NCI-H446 (cell line): ENCODE measurements at places on chromosomes 16 and 17.

GRCh38 chr17:81239714-81240555 is 817 bp downstream of the NDUFAF8 start:
- no peak for DNase-seq

GRCh38 chr17:79220713-79221291 is 146.2 kb downstream of the ENGASE start:
- DNase-seq: no peak

DNA sequence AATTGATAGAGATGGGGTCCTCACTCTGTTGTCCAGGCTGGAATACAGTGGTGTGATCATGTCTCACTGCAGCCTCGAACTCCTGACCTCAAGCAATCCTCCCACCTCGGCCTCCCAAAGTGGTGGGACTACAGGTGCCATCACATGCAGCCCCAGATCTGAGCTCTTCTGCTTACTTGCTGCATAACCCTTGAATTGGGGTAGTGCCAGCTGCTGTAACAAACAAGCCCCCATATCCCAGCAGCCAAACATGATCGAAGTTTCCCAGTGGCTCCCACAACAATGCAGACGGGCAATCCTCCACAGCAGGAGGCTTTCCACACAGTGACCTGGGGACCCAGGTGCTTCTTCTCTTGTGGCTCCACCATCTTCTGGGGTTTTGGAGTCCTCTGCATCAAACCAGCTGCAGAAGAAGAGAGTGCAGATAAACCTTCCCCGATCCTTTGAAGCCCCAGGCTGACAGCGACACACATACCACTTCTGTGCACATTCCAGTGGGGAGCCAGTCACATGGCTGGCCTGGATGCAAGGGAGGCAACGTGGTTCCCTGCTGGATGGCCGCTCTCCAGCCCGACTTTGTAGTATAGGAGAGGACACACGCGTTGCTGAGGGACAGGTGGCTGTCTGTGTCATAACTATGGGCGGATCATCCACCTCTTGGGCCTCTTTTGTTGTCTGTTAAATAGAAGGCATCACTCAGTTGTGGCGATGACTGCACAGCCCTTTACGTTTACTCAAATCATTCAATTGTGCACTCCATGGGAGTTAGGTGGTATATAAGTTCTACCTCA is 16.7 kb downstream of the SBK1 start:
- no peak for DNase-seq

GRCh38 chr17:82097184-82097918 is 685 bp downstream of the FASN start:
- DNase-seq: no peak

DNA sequence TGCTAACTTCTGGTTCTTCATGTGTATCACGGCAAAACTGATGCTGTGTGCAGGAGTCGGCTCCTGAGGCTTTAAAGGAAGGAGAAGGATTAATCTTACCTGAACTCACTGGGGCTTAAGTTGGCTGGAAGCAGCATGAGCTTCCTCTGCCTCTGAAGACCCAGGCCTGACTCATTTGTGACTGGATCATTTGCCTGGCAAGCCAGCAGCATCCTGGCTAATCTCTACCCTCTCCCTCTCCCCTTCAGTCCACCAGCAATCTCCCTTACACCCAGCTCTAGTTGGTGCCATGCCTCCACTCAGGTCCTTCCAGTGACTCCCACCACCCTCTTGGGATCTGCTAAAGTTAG is 150.3 kb downstream of the IRX3 start:
- DNase-seq: no peak

DNA sequence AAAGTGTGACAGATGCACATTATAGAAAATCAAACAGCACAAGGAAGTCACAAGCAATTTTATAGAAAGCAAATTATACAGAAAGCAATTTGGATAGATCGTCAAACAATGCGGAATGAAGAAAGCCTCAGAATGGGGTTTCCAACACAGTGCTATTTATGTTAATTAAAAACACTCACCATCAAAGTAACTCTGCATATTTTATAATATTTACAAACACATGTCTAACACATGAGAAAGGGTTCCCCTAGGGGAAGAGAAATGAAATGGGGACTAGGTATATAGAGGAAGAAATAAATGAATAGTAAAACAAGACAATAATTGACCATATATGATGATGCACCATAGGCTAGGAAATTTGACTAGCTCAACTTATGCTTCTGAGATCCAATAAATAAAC is 171.2 kb upstream of the XYLT1 start:
- DNase-seq: no peak

GRCh38 chr17:28194382-28194781 is 124.6 kb upstream of the TMEM97 start:
- no peak for DNase-seq

DNA sequence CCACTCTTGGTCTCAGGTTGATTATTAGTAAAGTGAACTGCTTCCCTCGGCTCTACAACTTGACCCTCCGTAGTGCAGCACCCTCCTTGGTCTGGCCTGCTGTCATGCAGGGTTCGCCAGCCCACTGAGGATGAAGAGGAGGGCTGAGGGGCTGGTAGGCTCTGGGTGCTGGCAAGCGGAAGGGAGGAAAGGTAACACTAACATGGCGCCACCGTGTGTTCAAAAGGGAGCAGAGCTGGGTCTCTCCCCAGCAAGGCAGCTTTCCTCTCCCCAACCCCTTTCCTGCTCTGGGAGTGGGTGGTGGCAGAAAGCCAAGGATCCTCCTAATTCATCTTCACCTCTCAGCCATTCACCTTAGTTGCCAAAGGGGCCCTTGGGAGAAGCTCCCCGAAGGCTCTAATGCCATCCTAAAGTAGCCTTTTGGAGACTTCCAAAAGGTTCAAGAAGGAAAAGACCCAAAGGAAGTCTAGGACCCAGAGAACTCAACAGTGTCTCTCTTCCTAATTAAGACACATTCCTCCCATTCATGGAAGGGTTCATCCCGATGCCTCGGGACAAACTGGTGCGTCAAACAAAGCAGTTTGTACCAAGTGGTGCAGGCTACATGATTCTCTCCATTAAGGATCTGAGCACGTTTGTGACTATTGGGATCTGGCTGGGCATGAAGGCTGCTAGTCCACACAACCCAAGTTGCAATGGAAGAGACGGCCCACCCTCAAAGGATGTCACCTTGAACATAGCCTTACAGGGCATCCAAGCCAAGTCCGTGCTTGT is 90.8 kb upstream of the TOB1 start:
- DNase-seq: peak; percentile 69

DNA sequence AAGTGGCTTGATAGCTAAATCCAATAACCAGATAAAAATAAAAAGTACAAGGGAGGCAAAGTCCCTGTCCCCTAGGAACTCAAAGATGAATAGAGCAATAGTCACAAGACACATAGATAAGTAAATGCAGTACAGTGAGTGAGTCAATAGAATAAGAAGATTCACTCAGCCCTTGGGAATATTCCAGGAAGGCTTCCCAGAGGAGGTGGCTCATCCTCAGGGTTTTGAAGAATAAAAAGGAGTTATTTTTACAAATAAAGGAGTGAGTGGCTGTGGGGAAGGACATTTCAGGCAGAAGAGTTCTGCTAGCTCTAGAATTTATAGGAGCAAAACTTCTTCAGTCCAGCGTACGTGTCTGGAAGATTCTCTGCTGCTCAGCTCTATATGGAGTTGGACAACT is 177.4 kb upstream of the SDK2 start:
- DNase-seq: no peak

- DNase-seq: no peak
Measured at GRCh38 chr17:35242158-35242804, 591 bp upstream of the SLFN5 start.

- DNase-seq: no peak
Measured at GRCh38 chr16:49576173-49576494, 202.5 kb downstream of the C16orf78 start.

GRCh38 chr17:75950421-75950820 is 9.6 kb upstream of the FBF1 start:
- no peak for DNase-seq

GRCh38 chr16:56641166-56641565 is 2.7 kb downstream of the MT1A start:
- no peak for DNase-seq

- DNase-seq: peak; percentile 52
Measured at GRCh38 chr17:7191571-7192270, 12.6 kb upstream of the ASGR1 start.

- DNase-seq: no peak
Measured at GRCh38 chr17:4364622-4365041, 1.8 kb downstream of the UBE2G1 start.

GRCh38 chr17:46978489-46979146 is 435 bp downstream of the RPRML start:
- DNase-seq: no peak

- no peak for DNase-seq
Measured at GRCh38 chr17:75273977-75274708, 3.1 kb upstream of the MIF4GD start.

GRCh38 chr17:43372273-43372911 is 26.4 kb upstream of the ARL4D start:
- DNase-seq: no peak

DNA sequence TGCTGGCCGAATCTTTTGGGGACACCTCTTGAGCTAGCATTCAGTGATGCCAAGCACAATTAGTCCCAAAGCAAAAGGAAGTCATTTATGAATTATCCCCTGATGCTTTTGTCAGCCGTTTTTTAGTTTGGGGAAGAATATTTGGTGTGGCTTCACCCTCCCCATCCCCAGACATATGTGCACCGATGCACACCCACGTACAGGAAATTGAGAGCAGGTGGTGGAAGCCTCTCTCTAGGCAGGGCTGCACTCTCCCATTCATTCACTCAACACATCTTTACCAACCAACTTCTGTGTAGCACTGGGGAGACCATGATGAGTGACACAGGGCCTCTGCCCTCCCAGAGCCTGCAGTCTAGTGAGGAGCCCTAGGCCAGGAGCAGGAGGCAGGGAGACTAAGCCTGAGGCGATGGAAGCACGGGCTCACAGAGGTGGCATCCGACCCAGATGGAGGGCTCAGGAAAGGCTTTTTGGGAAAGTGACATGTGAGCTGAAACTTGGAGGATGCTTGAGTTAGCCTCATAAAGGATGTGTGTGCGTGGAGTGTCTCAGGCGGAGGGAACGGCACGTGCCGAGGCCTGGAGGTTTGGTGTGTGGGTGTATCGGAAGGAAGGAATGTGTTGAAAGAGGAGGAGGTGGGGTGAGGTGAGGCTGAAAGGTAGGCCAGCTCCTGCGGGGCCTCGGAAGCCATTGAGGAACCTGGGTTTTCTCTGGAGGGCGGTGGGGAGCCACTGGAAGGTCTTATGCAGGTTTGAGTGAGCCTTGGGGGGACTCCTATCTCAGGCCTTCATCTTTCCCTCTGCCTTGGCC is 43.8 kb downstream of the PSME3IP1 start:
- no peak for DNase-seq

- DNase-seq: no peak
Measured at GRCh38 chr17:50301891-50302584, 27.8 kb downstream of the TMEM92 start.

- DNase-seq: no peak
Measured at GRCh38 chr16:57640612-57641011, 12.2 kb downstream of the ADGRG1 start.

GRCh38 chr16:78768718-78769117 is 669.3 kb downstream of the WWOX start:
- DNase-seq: no peak

DNA sequence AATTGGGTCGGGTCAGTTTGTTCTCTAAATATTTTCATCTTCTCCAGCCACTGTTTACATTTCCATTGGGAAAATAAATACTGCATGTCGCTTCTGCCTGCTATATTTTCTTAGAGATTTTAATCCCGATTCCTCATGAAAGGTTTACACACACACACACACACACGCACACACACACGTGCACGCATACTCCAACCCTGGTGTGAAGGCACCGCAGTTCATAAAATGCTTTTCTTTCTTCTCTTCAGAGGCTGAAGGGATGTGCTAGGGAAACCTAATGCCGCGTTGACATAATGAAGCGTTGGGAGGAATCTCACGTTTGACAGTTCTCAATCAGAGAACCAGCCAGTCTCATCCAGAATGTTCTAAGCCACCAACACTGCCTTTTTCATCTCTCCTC is 222.9 kb upstream of the IRX3 start:
- DNase-seq: no peak

DNA sequence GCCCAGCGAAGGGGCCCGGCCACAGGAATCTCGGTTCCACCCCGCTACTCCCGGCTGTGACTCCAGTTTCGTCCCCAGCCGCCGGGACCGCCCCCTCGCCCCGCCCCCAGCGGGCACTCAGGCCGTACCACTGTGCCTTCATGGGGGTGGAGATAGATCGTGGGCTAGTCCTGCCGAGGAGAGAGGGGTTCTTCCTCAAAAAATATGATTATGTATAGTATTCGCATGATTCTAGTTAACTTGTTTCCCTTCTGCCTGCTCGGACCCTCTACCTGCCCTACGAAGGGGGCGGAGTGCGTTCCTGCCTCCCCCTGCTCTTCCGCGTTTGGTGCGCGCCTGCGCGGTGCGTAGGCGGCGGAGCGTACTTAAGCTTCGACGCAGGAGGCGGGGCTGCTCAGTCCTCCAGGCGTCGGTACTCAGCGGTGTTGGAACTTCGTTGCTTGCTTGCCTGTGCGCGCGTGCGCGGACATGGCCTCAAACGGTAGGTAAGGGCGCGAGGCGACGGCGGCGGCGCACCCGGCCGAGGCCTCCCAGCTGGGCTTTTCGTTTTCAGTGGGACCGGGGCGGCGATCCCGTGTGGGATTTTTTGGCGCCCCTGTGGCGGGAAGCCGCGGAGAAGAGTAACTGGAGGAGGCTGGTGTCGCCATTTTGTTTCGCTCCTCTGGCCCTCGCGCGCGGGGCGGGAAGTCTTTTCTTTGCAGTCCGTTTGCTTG is at the start of gene FUS:
Gene FUS, plus strand, starts transcription at position 393 of the 713 bp plus-strand sequence. Its CDS starts 76 bp downstream, at position 469.
- peak; percentile 90 for DNase-seq

- no peak for DNase-seq
Measured at GRCh38 chr17:954431-955164, 25.0 kb downstream of the NXN start.

DNA sequence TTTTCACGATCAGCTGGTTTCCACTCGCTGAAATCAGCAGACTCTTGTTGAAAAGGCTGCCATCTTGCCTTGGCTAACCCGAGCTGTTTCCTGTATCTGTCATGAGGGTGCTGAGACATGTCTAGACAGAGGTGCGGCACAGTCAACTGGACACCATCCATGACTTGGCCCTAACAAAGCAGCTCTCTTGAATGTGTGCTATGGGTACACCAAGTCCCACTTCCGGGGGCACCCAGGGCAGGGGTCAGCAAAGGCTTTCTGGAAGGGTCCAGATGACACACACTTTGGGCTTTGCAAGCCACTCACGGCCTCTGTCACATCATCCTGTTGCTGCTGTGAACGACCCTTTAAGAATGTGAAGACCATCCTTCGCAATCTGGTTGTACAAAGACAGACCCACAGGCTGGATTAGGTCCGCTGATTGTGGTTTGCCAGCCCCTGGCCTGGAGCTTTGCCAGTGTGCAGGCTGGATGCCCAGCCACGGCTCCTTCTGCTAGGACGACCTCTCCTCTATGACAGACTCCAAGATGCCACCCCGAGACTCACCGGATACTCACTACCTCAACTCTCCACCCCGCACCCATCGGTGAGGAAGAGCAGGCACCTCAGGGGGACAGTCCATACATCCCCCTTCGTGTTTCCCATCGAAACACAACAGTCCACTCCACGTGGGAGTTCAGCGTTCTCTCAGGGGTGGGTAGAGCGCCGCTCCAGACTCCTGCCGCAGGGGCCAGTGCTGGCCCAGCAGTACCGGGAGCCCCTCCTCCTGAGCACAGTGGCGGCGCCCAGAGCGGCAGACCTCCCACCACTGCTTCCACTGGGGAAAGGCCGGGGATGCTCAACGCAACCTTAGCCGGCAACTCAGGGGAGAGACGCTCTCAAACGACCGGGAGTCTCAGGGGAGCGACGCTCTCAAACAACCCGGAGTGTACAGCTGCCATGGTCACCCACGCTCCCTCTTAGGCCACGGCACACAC is 123.5 kb downstream of the ANKRD11 start:
- DNase-seq: peak; percentile 43

GRCh38 chr17:2253768-2254406 is 49.7 kb downstream of the SMG6 start:
- DNase-seq: no peak

- peak; percentile 52 for DNase-seq
Measured at GRCh38 chr17:19762515-19762961, 14.4 kb upstream of the ALDH3A1 start.
